IMR-90 (cell line): ENCODE measurements at places on chromosomes 5 and 9.

- DNase-seq: peak; percentile 78
Measured at GRCh38 chr9:12859704-12860251, 85.0 kb downstream of the LURAP1L start.

DNA sequence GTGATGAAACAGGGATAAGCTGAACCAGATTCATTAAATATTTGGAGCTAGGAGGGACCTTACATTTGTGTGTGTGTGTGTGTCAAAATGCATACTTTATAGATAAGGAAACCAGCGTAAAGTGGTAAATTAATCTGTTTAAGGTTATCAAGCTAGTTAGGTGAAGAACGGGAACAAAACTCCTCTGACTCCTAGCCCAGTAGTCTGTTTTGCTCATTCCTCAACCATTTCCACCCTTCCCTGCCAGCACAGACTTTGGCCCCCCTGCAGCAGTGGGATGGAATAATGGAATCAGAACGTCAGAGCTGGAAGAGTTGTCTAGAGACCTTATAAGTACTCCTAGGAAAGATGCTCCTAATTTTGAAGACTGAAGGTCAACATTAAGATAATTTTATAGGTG lies 6.5 kb downstream of the AGXT2 start:
- peak; percentile 43 for DNase-seq

DNA sequence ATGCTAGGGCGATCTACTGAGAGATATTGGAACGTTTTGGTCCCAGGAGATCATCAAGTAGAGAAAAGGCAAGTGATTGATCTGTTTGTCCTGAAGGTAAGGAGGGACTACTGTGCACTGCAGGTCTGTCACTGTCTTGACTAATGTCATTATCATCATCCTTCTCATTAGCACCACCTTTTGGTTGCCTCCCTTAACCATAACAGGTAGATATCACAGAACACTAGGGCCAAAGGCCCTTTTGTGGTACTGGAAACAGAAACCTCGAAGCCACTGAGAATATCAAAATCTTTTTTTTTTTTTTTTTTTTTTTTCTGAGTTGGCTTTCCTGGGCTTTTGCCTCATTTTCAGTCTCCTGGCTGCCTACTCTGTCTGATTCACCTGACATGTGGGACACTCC lies 134.0 kb downstream of the KCTD16 start:
- DNase-seq: no peak

GRCh38 chr9:35945341-35946018 lies 12.5 kb downstream of the OR2S2 start:
- peak; percentile 85 for DNase-seq

GRCh38 chr5:65873181-65873750 lies 53.1 kb upstream of the ERBIN start:
- peak; percentile 42 for DNase-seq

DNA sequence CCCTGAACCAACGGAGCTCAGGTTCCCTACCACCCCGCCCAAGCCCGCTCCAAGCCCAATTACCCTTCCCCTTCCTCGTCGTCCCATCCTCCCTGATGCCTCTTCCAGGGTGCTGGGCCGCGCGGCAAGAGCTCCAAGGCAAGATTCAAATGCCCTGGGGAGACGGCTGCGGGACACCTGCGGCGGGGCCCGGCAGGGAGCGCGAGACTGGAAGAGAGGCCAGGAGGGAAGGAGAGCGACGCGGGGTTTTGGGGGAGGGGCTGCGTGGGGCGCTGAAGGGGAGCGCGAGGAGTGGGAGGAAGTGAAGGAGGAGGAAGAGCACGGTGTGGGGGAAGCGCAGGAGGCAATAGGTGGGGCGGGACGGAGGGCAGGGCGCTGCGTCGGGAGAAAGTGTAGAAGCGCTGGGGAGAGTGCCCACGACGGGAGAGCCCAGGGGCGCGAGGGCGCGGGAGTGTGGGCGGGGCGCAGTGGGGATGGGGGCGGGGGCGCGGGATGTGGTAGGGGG lies 975 bp upstream of the NXNL2 start:
- peak; percentile 57 for DNase-seq
